ENCODE measurements at places on chromosomes 7 and 10.

DNA sequence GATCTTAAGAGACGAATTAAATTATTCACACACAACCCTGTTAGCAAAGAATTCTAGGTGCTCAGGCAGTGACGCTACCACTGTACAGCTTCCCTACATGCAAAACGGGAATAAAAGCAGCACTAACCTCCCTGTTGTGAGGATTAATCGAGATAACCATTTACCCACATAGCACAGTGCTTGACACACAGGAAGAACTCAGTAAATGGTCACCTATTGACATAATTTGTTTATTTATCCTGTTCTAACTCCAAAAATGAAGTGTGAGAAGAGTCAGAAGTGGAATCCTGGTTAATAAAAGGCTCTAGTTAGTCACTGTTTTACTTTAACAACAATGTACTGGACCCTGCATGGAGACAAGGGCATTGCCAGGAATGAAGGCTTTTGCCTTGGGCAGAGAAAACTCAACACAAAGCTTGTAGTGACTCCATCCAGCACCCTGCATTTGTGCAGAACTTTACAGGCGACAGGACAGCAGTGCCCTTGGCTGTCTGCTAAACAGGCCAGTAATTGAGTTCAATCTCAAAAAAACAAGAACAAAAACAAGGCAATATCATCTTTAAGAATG lies 103.8 kb downstream of the SORBS1 start:
- no peak for DNase-seq

GRCh38 chr7:106572394-106573124 lies 88.4 kb downstream of the CCDC71L start:
- no peak for DNase-seq

- DNase-seq = no peak
Measured at GRCh38 chr7:107692501-107692900, 31.9 kb downstream of the SLC26A4 start.

GRCh38 chr7:44846816-44847508 lies 925 bp downstream of the H2AZ2 start:
- no peak for DNase-seq

- no peak for DNase-seq
Measured at GRCh38 chr10:5534051-5534821, 9.5 kb downstream of the CALML3 start.

- DNase-seq = no peak
Measured at GRCh38 chr7:50475340-50475739, 25.2 kb upstream of the FIGNL1 start.

DNA sequence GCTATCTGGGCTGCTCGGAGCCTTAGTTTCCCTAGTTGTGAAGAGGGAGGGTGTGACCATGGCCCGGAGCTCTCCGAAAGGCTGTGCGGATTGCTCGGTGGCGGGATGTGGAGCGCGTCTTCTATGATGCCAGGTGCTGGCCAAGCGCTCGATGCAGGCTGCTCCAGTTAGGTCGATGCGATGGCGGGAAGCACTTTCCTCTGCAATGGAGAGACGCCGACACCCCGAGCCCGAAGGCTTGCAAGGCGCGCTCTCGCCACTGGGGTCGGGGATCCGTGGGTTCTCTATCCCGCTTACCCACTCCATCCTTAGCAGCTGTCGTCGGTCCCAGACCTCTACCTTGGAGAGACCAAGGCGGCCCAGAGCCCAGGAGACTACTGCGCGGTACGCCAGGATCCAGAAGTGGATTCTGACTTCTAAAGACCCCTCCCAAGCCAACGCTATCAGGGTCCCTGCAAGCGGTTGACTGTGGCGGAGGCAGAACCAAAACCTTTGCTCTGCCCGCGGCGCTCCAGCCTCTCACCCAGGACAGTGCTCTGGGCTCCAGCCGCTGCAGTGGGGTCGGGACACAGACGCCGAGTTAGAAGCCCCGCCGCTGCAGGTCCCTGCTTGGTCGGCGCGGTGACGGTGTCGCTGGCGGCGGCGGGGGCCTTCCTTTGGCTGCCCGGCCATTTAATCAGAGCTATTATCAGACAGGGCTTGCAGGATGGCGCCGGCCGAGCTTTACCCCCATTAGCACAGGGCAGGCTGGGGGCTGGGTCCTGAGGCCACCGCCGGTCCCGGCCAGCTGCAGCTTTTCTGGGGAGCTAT lies 7.8 kb upstream of the TBX20 start:
- DNase-seq = no peak

DNA sequence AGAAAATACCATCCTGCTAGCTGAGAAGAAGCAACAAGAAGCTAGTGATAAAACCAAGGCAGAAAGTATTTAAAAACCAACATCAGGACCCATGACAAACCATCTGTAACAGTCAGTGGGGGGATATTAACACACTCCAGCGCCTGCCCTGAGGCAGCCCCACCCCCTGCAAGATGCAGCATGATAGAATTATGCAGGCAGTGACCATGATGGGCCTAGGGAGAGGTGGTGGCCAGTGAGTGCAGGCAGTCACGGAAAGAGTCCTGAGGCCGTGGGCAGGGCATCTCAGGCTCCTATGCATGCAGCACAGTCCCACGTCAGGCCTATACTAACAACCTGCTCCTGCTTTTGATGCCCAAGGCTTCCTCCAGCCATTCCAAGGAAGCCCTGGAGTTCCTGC lies 686.9 kb downstream of the GRID1 start:
- no peak for DNase-seq

DNA sequence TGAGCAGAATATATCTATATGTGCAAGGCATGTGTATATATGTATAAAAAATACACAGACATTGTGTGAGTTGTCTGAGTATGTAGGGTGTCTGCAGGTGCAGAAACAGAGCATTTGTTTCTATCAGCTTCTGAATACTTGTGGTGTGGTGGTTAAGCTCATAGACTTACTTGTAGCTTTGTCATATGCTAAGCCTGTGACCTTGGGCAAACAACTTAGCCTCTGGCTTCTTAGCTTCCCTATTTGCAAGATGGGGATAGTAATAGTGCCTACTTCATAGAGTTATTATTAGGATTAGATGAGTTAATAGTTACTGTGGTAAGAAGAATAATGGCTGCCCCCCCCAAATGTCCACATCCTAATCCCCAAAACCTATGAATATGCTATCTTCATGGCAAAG lies 28.2 kb upstream of the PAX2 start:
- DNase-seq = no peak

GRCh38 chr10:48616436-48616835 lies 11.6 kb upstream of the ARHGAP22 start:
- no peak for DNase-seq

DNA sequence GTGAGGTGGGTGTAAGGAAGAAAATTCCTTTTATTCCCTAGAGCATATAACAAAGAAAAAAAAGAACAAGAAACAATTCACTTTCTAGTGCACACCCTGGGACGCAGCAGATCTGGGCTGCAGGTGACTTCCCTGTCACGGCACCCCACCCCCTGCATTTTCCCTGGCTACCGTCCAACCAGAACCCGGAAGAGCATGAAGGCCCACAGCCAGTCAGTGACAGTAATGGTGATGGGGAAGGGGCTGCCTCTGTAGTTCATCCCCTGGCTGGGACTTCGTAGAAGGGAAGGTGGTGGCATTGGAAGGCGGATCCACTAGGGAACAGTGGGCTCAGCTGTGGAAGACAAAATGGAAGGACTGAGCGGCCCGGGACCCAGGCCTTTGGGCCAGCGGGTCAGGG lies 236.7 kb downstream of the BUB3 start:
- no peak for DNase-seq

- no peak for DNase-seq
Measured at GRCh38 chr7:94590526-94591162, 65.3 kb downstream of the SGCE start.

- no peak for DNase-seq
Measured at GRCh38 chr7:30954914-30955313, 8.8 kb upstream of the GHRHR start.

All from frontal cortex (tissue), 4 donors.